ENCODE measurements at places on chromosomes 2 and 18. TPM values are rescaled to one million over a fixed set of nuclear protein-coding genes. Genes with fewer than 3 reads are reported as not detected.

DNA sequence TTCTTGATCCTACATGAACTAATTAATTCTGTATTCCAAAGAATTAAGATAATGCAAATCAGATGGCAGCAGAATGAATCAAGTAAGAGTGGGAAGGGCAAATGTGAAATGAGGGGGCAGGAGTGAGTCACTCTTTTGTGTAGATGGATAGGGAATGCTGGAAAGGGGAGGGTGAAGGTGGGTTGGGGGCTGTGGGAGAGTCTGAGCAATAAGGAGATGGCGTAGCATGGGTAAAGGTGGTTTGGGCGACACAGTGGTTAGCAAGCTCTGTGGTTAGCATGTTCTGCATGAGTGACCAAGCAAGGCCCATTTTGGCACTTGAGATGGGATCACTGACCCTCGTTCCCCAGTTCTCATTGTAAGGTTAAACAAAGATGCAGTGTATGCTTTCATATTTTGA is 20.4 kb downstream of the GPD2 start:
- DNase-seq, result no peak

The DNAH7 gene
- total RNA-seq, result not detected

The GLI2 gene
- not detected for total RNA-seq

DNA sequence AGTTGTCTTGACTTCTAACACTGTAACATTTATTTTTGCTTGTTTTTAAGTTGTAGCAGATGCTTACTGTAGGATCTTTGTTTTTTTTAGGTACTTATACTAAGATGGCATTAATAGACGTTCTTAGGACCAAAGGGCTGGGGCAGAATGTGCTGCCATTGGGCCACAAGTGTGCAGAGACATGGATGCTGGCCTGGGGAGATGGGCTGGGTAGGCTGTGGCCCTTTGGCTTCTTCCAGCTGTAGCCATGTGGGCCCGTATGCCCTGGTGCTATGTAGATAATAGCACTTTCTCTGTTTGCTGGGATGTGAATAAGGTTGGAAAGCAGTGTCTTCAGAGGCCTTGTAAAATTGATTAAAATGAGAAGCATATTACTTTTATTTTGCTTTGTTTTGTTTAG is 18.8 kb downstream of the RAB31 start:
- DNase-seq, result no peak
